ENCODE measurements at places on chromosomes 4 and X. TPM values are rescaled to one million over a fixed set of nuclear protein-coding genes. Genes with fewer than 3 reads are reported as not detected.

GRCh38 chrX:65697915-65698796 is 30.7 kb downstream of the MSN start:
- peaks cover 65% of the 10 kb centered on the region for H3K4me1 ChIP-seq
- peaks cover 4% of the 10 kb centered on the region for H3K36me3 ChIP-seq
- peak; percentile 80 for DNase-seq
- peak overlapping the region; percentile 91 for H3K27ac ChIP-seq

DNA sequence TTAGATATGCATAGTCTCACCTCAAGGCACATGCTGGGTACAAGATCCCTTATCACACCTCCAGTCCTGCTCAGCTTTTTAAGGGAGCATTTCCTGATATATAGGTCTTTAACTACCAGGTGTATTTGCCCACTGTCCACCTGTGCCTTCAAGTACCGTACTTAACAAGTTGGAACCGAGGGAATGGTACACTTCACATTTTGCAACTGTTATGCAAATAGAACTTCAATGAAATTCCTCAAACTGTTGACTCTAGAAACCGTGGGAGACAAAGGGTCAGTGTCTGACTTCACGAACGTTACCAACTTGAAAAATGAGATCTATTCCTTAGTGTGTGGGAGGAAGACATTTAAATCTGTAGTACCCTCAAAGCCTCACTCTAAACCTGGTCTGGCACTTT is 5.2 kb downstream of the TRIM2 start:
- peaks cover 10% of the 10 kb centered on the region for H3K4me1 ChIP-seq
- H3K27me3 ChIP-seq = peaks cover 30% of the 10 kb centered on the region
- H3K27ac ChIP-seq = no peak overlapping the region
- no peak overlapping the region for H3K4me3 ChIP-seq

DNA sequence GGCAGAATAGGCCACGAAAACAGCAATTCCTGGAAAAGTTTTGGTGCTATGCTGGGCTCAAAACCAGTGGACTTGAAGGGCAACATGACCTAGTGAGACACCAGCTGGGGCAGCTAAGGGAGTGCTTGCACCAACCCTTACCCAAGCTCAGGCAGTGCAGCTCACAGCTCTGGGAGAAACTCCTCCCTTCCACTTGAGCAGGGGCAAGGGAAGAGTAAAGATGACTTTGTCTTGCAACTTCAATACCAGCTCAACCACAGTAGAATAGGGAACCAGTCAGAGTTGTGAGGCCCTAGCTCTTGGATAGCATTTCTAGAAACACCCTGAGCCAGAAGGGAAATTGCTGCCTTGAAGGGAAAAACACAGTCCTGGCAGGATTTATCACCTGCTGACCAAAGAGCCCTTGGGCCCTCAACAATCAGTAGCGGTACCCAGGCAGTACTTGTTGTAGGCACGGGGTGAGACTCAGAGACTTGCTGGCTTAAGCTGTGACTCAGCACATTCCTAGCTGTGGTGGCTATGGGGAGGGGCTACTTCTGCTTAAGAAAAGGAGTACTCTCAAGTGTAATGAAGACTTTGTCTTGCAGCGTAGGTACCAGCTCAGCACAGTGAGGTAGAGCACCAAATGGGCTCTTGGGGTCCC is 19.7 kb upstream of the ABCG2 start:
- peaks cover 11% of the 10 kb centered on the region for H3K36me3 ChIP-seq
- H3K27me3 ChIP-seq = no peaks in the 10 kb centered on the region
- no peak overlapping the region for H3K27ac ChIP-seq
- H3K4me1 ChIP-seq = no peaks in the 10 kb centered on the region

- no peak overlapping the region for H3K27ac ChIP-seq
- no peak overlapping the region for H3K4me3 ChIP-seq
- no peaks in the 10 kb centered on the region for H3K4me1 ChIP-seq
- DNase-seq = no peak
- no peaks in the 10 kb centered on the region for H3K27me3 ChIP-seq
- H3K36me3 ChIP-seq = no peaks in the 10 kb centered on the region
Observed at GRCh38 chr4:45370408-45370807, 644.1 kb upstream of the GNPDA2 start.

Gene OPRPN
- not detected for polyA plus RNA-seq

DNA sequence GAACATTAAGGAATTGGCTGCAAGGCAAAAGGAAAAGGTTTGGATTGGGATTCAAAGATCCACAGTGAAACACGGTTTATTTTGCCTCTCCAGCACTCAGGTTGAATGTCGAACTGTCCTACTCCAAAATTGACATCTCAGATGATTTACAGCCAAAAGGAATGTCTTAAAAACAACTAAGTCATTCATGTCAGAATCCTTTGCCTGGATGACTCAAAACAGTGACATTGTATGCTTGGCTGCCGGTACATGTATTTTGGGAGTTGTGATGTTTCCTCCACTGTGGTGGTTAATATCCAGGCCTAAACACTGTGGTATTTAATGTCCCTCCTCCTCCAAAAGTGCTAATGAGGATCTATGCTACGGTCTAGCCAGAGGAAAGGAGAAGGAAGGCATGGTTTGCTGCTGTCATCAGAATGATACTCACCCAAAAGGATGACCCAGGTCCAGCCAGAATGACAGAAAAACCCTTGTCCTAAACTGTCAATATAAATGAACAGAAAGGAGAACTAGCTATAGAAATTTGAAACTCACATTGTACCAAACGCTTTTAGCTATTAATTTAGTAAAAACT is 20.9 kb downstream of the PGM2 start:
- peaks cover 29% of the 10 kb centered on the region for H3K36me3 ChIP-seq
- H3K4me1 ChIP-seq = peaks cover 13% of the 10 kb centered on the region
- DNase-seq = no peak
- H3K27me3 ChIP-seq = no peaks in the 10 kb centered on the region
